Epithelial cell of prostate (primary cell): ENCODE measurements at places on chromosomes 2 and 18.
A peak's percentile ranks its signal among the peaks of the same experiment; 100 is the strongest.

GRCh38 chr2:53631313-53632125, 136.1 kb upstream of the CHAC2 start:
- no peak for DNase-seq

GRCh38 chr2:179917272-179917671, 55.9 kb upstream of the ZNF385B start:
- no peak for DNase-seq

DNA sequence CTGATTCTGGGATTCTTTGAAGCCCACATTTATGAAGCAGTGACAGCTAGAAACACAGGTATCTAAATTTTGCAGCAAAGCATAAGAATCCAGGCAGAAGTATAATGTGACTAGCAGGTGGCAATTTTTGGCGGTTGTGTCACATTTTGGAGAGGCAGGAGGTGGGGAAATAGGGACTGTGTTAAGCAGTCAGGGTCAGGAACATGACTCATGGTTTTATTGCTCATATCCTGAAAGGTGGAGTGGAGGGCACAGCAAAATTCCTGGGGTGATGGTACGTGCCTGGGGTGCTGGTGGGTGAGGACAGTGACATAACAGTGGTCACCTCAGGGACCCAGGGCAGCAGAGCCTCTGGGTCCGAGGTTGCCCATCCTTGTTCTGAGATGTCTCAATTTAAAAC, 63.5 kb upstream of the TTN start:
- no peak for DNase-seq

DNA sequence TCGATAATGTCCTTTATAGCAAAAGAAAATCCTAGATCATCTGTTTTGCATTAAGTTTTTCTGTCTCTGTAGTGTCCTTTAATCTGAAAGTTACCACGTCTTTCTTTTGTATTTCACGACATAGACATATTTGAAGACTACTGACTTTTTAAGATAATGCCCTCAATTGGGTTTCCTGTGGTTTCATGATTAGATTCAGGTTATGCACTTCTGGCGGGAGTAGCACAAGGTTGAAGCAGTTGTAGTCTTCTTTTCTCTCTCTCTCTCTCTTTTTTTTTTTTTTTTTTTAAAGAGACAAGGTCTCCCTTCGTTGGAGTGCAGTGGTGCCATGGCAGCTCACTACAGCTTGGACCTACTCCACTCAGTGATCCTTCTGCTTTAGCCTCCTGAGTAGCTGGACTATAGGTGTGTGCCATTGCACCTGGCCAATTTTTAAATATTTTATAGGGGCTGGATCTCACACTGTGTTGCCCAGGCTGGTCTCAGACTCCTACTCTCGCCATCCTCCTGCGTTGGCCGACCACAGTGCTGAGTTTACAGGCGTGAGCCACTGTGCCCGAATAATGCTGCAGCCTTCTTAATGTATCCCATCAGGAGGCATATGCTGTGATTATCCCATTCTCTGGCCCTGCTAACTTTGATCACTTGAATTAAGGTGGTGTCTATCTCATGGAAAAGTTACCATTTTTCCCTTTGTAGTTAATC, 3.9 kb downstream of the INPP4A start:
- DNase-seq = no peak

GRCh38 chr2:199992296-199992695, 36.9 kb downstream of the MAIP1 start:
- DNase-seq = no peak

DNA sequence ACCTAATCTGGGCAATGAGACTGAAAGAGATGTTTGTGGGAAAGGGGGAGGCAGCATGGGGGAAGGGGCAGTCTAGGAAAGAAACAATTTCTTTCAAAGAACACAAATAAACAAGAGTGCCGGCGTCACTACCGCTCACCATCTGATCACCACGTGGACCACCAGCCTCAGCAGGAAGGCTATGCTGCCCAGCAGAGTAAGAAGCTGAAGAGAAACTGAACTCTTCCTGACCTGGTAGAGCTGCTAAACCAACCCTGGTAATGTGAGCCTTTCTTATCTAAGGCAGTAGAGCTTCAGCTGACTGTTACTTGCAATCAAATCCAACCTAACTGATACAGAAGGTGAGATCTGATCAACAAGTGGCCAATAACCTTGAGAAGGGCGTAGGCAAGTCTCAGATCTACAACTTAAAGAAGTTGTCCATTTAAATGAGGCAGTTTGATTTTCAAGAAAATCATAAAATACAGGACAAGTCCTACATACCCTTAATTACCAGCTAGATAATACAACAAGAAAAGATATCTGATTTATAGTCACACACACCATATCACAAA, 44.2 kb upstream of the SPTBN1 start:
- DNase-seq = no peak

DNA sequence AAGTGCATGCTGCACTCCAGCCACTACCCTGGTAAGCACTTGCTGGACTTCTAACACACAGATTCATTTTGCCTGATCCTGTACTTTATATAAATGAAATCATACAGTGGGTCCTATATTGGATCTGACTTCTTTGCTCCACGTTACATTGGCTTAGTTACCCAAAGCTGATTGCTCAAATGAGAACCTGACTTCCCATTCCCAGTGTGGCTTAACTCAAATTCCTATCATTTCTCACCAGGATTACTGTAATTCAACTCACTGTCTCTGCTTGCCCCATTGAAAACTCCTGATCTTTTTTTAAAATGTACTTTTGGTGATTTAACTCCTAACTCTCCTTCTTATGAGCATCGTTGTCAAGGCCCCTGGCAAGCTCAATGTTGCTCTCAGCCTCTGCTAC, 1.4 kb downstream of the RSAD2 start:
- DNase-seq = no peak

DNA sequence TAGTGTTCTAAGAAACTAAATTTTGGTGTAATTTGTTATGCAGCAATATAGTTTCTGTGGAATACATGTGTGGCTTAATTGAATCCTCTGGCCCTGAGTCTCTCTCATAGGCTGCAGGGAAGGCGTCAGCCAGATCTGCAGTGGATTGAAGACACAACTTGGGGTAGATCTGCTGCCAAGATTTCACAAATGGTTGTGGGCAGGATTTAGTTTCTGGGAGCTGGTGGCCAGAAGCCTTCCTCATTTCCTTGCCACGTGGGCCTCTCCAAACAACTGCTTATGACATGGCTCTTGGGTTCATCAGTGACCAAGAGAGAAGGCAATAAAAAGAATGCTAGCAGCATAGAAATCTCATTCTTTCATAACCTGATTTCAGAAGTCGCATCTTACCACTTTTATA, 28.2 kb downstream of the CCDC102B start:
- no peak for DNase-seq

DNA sequence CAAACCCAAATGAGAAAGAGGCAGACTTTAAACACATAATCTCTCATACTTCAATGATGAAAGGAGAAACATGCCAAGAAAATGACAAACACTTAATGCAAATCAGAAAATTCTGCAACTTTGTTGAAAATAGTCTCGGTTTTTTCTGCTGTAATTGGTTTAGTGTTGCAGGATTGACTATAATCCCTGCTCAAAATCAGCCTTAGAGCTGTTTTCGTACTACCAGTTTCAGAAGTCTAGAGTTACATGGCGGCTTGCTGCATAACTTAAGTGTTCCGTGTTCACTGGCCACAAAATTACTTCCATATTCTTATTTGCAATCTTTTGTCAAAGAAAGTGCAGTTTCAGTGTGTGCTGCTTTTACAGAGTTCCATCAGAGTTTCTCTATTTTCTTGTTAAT, 48.9 kb upstream of the ITGAV start:
- no peak for DNase-seq

- peak; percentile 95 for DNase-seq
These were observed 55.1 kb upstream of the MAP4K3 start for GRCh38 chr2:39492095-39492590.

GRCh38 chr2:237663517-237664110, 36.2 kb downstream of the LRRFIP1 start:
- no peak for DNase-seq

- DNase-seq = no peak
These were observed 95.2 kb upstream of the SIX2 start for GRCh38 chr2:45104429-45104828.
